T-helper 1 cell (primary cell): ENCODE measurements at places on chromosomes 16 and 17.

DNA sequence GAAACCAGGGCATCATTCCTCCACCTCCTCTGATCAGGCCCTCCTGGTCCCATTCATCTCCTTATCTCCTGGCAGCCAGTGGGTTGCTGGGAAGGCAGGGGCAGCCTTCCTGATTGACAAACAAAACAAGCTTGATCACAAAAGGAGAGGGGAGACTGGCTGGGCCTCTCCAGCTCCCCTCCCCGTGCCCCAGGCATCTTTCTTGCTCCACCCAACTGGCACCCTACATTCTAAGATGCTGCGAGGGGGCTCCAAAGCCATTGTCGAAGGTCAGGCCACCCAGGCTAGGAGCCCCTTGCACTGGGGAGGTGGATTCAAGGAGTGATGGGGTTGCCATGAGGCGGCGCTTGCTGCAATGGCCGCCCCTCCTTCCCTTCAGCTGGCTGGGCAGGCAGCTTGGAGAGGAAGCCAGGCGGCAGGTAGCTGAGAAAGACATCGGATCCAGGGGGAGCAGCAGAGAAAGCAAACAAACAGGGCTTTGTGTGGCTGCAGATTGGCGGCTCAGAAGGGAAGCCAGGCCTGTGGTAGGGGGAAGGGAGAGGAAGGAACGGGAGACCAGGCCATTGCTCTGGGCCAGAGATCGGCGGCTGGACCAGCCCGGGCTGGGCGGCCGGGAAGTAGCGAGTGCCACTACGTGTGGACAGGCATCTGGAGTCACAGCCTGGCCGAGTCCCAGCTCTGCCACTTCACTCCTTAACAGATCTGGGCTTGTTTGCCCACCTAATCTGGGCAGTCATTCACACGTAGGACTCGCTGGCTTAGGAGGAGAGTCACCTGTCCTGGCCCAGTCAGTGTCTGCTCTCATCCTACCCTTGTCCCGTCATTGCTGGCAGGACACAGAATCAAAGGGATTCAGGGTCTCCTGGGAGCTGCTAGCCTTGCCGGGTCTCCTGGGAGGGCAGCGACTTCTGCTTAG lies 12.3 kb downstream of the RAI1 start:
- DNase-seq: no peak

DNA sequence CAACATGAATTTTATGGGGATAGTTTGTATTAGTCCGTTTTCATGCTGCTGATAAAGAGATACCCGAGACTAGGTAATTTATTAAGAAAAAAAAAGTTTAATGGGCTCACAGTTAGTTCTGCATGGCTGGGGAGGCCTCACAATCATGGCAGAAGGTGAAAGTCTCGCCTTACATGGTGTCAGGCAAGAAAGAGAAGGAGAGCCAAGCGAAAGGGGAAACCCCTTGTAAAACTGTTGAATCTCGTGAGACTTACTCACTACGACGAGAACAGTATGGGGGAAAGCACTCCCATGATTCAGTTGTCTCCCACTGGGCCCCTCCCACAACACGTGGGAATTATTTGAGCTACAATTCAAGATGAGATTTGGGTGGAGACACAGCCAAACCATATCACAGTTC lies 181.5 kb downstream of the PRKCA start:
- no peak for DNase-seq

- DNase-seq: no peak
Measured at GRCh38 chr17:41523787-41524186, 4.3 kb downstream of the KRT19 start.

DNA sequence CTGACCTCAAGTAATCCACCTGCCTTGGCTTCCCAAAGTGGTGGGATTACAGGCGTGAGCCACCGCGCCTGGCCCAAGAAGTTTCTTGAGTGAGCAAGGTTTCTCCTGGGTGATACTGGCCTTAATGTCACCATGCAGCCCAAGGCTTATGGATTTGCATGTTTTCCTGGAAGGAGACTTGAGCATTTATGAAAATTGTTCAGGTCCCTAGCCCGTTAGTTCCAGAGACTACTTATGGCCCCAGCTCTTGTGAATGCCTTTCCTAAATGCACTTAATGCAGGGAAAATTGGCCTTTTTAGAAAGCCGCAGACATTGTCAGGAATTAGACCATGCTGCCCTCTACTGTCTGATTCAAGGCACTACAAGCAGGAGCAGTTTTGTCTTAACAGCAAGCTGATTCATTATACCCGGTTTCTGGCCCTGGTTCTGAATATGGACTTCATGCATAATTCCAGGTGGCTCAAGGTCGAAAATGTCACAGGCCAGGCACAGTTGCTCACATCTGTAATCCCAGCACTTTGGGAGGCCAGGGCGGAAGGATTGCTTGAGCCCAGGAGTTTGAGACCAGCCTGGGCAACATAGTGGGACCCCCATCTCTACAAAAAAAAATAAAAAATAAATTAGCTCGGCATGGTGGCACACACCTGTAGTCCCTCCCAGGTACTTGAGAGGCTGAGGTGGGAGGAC lies 91.3 kb downstream of the SNX29 start:
- DNase-seq: no peak

DNA sequence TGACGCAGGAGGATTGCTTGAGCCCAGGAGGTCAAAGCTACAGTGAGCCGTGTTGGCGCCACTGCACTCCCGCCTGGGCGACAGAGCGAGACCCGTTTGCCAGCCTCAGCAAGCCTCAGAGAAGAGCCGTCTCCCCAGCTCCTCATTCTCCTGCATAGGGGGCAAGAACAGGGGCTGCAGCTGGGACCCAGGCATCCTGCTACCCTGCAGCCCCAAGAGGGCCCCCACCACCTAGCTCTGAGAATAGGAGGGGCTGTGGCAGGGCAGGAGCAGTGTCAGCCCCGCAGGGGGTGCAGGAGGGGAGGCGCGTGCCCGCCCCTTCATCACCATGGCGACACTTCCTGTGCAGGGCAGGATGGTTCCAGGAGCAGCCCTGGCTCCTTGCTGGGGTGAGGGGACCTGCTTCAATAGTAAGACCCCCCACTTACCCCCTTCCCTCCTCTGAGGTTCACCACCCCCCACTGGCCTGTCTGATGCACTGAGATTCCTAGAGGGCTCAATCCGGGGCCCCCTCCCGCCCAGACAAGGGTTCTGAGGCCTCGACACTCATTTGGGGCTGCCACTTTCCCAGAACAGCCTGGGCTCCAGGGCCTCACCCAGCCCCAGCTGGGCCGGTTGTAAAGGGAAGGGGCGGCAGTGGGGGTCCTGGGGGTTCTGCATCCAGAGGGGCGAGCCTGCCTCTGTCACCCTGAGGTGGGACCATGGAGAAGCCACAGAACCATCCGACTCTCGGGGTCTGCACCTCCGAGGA lies 20.2 kb downstream of the VASN start:
- no peak for DNase-seq

DNA sequence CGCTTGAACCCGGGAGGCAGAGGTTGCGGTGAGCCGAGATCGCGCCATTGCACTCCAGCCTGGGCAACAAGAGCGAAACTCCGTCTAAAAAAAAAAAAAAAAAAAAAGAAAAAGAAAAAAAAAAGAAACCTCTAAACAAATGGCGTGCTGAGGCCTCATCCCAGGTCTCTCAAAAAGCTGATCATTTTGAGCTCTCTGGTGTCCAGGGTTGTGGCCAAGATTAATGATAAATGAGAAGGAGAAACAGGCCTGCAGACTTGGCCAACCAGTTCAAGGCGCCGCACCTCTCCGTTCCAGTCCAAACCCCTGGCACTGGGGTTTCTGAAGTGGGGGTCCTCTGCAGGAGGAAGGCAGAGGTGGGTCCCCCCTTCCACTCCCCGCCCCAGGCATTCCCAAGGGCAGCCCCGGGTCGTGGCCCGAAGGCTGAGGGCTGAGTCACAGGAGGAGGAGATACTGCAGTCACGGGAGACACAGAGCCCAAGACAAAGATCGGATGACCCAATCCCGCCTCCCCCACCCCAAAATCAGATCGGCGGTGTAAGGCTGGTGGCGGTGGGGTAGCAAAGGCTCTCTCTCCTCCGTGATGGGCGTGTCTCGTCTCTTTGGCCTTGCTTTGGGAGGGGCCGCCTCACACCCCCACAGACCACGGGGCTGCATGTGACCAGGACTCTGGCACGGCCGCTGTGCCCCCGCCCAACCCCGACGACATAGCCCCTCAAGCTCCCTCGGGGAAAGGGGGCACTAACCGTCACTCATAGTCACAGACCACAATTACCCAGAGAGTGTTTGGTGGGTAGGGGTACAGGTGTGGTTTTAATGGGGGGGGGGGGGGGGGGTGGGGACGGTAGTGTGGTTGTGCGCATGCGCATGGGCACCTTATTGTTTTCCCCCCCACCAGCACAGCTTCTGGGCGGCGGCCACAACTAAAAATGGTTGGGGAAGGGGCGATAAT lies 1.1 kb downstream of the VAT1 start:
- DNase-seq: no peak

DNA sequence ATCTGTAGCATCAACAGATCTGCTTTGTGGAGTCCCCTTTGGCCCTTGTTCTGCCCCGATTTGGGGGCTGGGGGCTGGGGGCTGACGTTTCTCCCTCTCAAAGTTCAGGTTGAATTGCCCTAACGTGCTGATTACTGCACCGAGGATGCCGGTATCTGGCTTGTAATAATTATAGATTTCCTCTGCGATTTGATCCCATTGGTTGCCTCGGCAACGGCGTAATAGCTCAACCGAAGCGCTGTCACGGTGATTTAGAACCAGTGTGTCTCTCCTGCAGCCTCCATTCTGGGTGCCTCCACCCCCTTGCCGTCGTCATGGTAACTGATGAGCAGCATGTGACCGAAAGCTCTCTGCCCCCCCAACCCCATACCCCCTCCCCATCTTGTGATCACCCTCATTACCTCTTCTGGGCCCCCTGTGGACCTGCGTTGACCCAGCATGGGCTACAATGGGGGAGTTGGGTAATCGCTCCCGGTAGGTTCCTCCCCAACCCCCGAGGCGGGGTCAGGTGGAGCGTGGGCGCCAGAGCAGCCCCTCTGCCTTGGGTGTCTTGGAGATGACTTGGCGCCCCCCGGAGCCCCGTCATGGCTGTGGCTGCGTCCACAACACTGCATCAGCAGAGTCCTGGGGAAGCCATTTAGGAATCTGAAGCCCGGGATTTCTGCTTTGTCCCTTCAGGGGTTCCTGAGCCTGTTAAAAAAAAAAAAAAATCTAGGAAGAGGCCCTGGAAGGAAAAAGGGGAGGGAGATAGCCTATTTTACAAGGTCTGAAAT lies 38.4 kb downstream of the ABAT start:
- DNase-seq: no peak

GRCh38 chr16:54453871-54454270 lies 167.3 kb upstream of the IRX3 start:
- DNase-seq: no peak

DNA sequence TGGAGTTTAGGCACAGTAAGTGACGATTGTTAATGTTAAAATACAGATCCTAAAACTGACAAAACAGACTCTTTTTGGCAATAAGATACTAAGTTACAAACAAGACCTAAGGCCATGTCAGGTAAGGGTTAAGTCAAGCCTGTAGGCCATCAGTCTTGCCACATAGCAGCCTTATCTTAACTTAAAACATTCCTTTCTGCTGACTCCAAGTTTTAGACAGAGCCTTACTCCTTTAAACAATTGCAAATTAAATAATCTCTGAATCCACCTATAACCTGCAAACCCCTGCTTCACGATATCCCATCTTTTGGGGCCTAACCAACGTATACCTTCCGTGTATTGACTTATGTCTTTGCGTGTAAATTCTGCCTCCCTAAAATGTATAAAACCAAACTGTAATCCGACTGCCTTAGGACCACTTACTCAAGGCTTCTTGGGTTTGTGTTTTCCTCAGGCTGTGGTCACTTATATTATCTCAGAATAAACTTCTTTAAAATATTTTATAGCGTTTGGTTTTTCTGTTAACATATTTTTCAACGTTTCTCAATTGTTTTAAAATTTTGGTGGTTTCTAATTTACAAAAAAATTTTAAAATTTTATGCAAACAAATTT lies 64.4 kb downstream of the EFCAB5 start:
- no peak for DNase-seq

DNA sequence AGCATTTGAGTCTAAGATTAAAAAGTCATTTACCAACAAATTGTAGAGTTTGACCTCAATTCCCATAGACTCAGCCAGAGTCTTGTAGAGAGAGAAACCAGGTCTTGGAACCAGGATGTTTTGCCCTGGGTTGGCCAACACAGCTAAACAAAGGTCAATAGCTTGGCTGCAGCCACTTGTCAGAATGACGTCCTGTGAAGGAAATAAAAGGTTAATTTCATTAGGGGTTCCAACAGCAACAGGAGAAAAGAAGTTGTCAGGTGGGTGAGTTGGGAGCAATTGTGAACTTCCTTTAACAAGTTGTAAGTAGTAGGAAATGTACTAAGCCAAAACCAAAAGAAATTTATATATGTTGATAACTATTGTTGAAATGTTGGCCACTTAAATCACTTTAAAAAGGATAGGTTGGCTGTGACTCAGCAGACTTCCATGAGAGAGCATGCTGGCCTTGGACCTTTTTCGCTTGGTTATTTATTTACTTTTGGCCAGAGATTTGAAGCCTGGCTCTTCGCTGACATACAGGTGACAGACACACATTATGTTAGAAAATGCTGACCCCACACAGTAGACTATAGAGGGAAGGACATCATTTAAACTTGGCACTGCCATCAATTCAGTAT lies 4.3 kb downstream of the TAT start:
- no peak for DNase-seq

GRCh38 chr16:50640391-50640790 lies 40.7 kb downstream of the SNX20 start:
- no peak for DNase-seq

DNA sequence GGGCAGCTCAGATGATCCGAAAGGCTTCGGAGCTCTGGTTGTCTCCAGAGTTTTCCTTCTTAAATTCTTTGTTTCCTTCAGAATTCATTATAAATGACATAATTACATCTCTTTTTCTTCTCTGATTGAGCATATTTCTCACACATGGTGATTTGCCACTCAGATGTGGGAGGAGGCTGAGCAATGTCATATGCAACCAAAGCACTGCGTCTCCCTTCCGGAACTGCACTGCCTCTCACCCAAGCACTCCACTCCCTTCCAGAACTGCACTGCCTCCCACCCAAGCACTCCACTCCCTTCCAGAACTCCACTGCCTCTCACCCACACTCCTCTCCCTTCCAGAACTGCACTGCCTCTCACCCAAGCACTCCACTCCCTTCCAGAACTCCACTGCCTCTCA lies 131.5 kb downstream of the SALL1 start:
- no peak for DNase-seq

- no peak for DNase-seq
Measured at GRCh38 chr16:73034374-73034773, 13.6 kb downstream of the ZFHX3 start.

DNA sequence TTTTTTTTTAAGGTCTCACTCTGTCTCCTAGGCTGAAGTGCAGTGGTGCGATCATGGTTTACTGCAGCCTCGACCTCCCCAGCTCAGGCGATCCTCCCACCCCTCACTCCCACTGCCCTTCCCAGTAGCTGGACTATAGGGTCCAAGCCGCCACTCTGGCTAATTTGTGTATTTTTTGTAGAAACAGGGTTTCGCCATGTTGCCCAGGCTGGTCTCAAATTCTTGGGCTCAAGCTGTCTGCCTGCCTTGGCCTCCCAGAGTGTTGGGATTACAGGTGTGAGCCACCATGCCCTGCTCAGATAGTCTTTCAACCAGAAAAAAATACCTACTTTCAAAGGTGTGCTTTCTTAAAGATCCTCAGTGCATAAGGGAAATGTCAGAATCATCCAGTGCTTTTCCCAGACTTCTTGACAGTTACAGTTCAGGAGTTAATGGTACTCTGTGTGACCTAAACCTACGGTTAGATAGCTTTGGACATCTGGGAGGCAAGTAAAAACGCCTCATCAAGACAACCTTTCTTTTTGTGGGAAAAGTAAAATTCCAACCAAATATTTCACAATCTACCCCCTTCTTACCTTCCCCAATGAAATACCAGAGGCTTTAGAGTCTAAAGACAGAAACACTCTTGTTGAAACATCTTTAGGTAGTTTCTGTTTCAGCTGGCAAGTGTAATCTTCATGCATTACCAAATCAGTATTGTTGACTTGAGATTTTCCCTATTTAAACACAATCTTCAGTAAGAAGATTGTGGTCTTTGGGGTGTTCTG lies 6.8 kb downstream of the RSPRY1 start:
- DNase-seq: no peak
